ENCODE measurements at places on chromosomes 12 and 14. TPM values are rescaled to one million over a fixed set of nuclear protein-coding genes. Genes with fewer than 3 reads are reported as not detected.

Gene TAPBPL
- polyA plus RNA-seq: 17.6 TPM

Gene CCDC92
- polyA plus RNA-seq: 48.6 TPM

Gene VRTN
- polyA plus RNA-seq: 0.03 TPM

Gene SLCO1A2
- polyA plus RNA-seq: 1.1 TPM

Gene ASPG
- polyA plus RNA-seq: 20.2 TPM

Gene CIT
- 16.0 TPM for polyA plus RNA-seq

Gene EGLN3
- polyA plus RNA-seq: 18.4 TPM

Gene INHBE
- polyA plus RNA-seq: 0.51 TPM

Gene RARG
- polyA plus RNA-seq: 41.5 TPM

Gene KRT73
- not detected for polyA plus RNA-seq

Gene MORN3
- 1.8 TPM for polyA plus RNA-seq

Gene PSME1
- polyA plus RNA-seq: 198 TPM

Gene MYF5
- polyA plus RNA-seq: not detected

Gene TAS2R30
- 0.16 TPM for polyA plus RNA-seq

GRCh38 chr14:20460458-20461224 is 593 bp downstream of the PIP4P1 start:
- DNase-seq: no peak

DNA sequence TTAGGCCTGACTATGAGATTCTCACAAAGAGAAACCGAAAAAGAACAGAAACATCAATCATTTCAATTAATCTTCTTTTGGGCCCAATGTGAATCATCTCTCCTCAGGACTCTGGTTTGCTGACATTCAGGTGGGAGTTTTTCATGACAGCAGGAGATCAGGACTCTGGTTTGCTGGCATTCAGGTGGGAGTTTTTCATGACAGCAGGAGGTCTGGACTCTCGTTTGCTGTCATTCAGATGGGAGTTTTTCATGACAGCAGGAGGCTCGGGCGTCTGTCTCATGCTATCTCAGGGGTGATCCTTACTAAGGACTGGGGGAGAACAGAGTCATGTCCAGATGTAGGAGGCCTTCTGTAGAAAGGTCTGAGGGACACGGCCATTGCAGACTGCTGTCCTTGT is 40.1 kb upstream of the PARP11 start:
- no peak for DNase-seq

- no peak for DNase-seq
These were observed 118.3 kb downstream of the SLC38A6 start for GRCh38 chr14:61099216-61099835.

- DNase-seq: no peak
These were observed 16.5 kb upstream of the HNF1A start for GRCh38 chr12:120961604-120962531.

- DNase-seq: no peak
These were observed 74.2 kb upstream of the MBIP start for GRCh38 chr14:36394593-36394992.

DNA sequence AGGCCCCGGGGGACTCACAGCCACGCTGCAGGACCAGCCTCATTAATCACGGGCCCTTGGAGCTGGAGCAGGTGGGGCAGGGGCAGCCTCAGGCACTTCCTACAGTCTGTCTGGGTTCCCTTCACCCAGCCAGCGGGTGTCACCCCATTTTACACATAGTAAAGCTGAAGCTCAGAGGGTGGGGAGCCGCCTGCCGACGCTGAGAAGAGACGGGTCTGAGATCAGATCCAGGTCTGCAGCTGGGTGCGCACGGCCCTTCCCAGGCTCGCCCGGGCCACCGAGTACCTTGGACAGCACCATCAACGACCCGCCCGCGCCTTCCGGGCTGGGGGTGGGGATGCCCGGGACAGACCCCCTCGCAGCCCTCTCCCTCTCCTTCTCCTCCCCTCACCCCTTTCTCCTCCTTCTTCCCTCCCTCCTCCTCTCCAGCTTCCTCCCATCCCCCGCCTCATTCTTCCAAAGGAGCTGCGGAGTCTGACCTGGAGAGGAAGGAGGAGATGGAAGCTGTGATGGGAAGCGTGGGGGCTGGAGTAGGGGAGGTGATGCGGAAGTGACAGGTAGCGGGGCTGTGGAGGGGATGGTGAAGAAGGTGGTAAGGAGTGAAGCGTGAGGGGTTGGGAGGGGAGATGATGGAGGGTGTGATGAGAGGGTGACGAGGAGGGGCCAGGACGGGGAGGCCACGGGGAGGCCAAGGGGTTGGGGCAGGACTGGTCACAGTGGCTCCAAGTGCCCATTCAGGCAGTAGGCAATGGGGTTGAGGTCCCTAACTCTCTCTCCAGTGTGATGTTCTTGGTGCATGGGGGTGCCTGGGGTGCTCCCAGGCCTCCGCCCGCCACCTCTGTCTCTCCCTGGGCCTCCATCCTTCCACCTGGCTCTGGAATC is 8.8 kb downstream of the DTX1 start:
- DNase-seq: no peak

DNA sequence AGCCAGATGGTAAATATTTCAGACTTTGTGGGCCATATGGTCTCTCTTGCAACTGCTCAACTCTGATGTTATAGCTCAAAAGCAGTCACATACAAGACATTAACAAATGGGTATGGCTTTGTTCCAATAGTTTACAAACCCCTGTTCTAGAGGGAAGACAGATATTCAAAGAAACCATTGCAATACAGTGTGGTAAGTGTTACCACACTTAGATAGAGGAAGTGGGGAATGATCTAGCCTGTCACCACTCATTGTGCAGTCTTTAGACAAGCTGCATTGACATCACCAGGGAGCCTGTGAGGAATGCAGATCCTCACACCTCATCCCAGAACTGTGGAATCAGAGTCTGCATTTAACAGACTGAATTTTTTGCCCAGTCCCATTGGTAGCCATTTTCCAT is 80.0 kb upstream of the RGS6 start:
- no peak for DNase-seq

DNA sequence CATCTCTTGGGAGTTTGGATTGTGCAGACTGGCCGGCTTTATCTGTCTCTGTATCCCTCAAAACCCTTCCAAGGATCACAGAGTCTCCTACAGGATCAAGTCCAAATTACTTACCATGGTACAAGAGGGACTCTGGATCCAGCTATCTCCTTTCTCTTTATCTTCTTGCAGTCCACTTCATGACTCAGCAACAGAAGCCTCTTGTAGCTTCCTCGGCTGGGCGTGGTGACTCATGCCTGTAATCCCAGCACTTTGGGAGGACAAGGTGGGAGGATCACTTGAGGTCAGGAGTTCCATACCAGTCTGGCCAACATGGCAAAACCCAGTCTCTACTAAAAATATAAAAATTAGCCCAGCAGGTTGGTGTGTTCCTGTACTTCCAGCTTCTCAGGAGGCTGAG is 189.7 kb downstream of the BCAT1 start:
- DNase-seq: no peak

GRCh38 chr12:102478405-102479098 is 1.8 kb downstream of the IGF1 start:
- DNase-seq: no peak

GRCh38 chr14:35231207-35231760 is 60.9 kb upstream of the PSMA6 start:
- no peak for DNase-seq

DNA sequence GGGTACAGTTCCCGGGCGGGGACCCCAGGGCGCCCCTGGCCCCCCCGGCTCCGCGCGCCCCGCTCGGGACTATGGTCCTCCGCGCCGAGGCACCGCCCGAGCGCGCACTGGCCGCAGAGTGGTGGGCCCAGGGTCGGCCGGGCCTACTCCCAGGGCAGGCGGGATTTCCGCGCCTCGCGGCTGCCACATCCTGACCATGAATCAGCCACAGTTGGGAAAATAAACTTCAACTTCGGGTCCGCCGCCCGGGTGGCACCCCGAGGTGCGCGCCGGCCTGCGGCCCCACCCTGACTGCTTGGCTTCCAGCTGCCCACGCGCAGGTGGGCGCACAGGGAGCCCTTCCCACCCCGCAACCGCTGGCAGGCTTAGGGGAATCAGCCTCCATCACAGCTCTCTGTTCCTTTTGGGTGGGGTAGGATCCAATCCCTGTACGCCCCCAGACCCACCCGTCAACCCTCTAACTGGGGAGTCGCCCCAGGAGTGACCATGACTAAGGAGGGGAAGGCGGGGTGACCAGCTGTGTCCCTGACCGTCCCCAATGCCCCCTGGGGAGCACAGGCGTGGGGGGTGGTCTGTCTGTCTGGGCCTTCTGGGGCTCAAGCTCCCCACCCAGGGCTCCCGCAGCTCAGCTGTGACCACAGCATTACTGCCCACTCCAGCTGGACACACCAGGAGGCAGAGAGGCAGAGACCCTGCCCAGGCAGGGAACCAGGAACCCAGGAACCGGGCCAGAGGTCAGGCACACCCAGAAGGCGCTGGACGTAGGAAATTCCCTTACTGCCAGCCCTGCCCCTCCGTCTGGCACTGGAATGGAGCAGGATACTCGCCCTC is 678 bp downstream of the INF2 start:
- no peak for DNase-seq

- DNase-seq: no peak
These were observed 38.3 kb downstream of the GYS2 start for GRCh38 chr12:21566223-21566906.

DNA sequence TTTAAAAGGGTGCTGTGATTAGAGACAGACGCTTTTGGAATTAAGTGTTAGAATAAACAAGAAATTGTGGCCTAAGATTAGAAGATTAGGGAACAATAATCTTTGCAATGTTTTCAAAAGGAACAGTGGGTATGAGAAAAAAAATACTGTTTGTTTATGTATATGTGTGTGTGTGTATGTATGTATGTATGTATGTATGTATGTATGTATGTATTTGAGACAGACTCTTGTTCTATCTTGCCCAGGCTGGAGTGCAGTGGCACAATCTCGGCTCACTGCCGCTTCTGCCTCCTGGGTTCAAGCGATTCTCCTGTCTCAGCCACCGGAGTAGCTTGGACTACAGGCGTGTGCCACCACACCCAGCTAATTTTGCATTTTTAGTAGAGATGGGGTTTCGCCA is 81.6 kb downstream of the TRAFD1 start:
- DNase-seq: no peak

GRCh38 chr12:97397008-97397407 is 65.6 kb upstream of the RMST start:
- DNase-seq: no peak

DNA sequence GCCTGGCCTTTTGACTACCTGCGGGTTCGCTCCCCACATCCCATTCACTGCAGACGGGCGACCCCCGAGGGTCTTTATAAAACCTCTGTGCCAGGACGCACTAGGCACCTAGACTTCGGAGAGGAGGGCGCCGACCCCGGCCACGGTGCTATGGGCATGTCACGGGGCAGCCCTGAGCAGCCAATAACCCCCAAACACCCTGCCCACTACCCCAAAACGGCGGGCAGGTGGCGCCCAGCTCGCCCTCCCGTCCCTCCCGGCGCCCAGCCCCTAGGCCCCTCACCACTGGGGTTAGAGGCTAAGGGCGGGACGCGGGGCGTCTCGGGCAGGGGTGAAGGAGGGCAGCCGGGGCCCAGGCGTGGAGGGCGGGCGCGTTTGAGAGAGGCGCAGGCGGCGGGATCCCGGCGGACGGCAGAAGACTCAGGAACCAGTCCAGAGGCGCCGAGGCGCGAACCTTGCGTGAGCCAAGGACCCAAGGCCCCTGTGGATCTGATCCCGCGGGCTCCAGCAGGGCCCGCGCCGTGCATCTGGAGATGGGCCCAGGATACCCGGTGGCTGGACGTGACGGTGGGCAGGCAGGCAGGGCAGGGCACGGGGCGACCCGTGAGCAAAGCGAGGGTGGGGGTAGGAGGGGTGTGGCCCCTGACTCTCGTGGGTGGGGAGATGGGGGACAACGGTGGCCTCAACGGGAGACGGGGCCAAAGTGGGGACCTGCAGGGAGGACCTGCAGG is 11.1 kb downstream of the KRT85 start:
- DNase-seq: no peak

GRCh38 chr12:4141348-4142270 is 132.0 kb upstream of the CCND2 start:
- no peak for DNase-seq

GRCh38 chr12:43453761-43454160 is 98.2 kb downstream of the ADAMTS20 start:
- DNase-seq: no peak

GRCh38 chr14:72126561-72126960 is 194.3 kb downstream of the RGS6 start:
- DNase-seq: no peak

- DNase-seq: no peak
These were observed 2.2 kb downstream of the ENO2 start for GRCh38 chr12:6916426-6917200.

- no peak for DNase-seq
These were observed 219.8 kb downstream of the AEBP2 start for GRCh38 chr12:19659086-19659485.

- DNase-seq: no peak
These were observed 135.6 kb downstream of the BCL11B start for GRCh38 chr14:99136401-99136800.

- no peak for DNase-seq
These were observed 14.5 kb downstream of the EGLN3 start for GRCh38 chr14:33936391-33936790.

DNA sequence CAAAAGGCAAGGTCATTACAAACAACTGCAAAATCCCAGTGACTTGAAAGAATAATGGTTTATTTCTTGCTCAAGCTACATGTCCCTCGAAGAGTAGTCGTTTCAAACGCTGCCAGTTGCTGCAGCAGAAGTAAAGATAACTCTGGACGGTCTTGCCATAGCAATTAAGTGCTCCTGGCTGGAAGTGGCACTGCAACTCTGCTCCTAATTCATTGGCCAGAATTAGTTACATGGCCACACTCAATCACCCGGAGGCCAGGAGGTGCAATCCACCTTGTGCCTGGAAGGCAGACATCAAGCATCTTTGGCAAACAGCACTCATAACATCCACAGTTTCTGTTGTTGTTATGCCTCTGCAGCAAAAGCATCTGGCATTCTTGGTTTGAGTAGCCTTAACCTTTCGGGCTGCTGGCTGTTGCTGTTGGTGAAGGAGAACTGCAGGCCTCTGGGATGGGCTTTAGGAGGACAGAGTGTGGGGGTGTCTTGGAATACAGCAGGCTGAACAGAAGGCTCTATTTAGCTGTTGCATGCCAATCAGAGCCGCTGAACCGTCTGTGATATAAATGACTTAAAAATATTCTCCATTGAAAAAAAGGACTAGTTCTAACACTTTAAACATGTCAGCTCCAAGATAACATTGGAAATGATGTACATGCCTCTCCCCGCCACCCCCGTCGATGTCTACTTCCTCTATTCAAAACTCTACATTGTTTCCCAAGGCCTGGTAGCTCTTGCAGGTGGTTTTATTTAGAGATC is 123.5 kb upstream of the DYRK2 start:
- no peak for DNase-seq

- no peak for DNase-seq
These were observed 22.3 kb upstream of the BDKRB1 start for GRCh38 chr14:96233661-96234060.

DNA sequence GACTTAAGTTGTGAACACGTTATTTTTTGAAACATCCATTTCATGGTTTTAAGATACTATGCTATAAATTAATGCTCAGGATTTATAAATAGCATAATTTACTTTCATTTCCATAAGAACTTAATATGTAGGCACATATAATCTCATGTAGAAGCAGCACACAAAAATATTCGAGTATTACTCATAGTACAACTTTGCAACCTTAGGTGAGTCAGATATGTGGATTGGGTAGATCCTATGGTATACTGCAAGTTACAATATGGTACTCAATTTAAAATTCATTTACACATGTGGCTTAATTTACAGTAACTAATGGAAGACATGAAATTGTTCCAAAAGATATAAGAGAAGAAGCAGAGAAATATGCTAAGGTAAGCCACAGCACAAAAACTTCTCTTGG is 26.0 kb downstream of the PSMA3 start:
- DNase-seq: no peak

GRCh38 chr14:69171569-69171968 is 18.6 kb upstream of the DCAF5 start:
- DNase-seq: no peak

- DNase-seq: no peak
These were observed 550 bp downstream of the TEAD4 start for GRCh38 chr12:2959505-2960389.

All from right renal pelvis (tissue), 4 donors.